MCF 10A (cell line): ENCODE measurements at places on chromosomes 16 and 17. TPM values are rescaled to one million over a fixed set of nuclear protein-coding genes. Genes with fewer than 3 reads are reported as not detected.

DNA sequence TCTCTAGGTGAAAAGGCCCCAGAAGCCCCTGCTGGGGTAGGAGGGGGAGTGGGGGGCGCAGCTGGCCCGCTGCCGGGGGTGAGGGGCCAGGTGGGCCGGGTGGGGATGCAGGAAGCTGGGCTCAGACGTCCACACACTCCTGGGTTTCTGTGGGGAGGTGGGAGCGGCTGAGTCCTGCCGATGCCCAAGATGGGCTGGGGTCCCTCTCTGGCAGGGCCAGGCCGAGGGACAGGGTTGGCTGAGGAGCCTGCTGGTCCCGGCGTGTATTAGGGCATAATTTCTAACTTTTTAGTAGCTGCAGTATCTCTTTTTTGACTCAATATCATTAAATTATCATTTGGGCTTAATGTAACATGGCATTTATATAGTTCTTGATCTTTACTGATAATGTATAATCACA lies 121.4 kb upstream of the CORO6 start:
- H3K4me1 ChIP-seq, result peaks cover 14% of the 10 kb centered on the region
- no peak overlapping the region for H3K4me3 ChIP-seq
- H3K27me3 ChIP-seq, result no peaks in the 10 kb centered on the region
- DNase-seq, result no peak

GRCh38 chr17:6261466-6261865 lies 173.5 kb downstream of the AIPL1 start:
- peaks cover 94% of the 10 kb centered on the region for H3K27me3 ChIP-seq
- no peaks in the 10 kb centered on the region for H3K4me1 ChIP-seq

- no peak for DNase-seq
- H3K36me3 ChIP-seq, result no peaks in the 10 kb centered on the region
- H3K27me3 ChIP-seq, result no peaks in the 10 kb centered on the region
- no peak overlapping the region for H3K4me3 ChIP-seq
Measured at GRCh38 chr17:81738801-81739393, 26.8 kb downstream of the SLC25A10 start.

WNK4 gene
- 2.3 and 5.4 TPM in 2 replicates for total RNA-seq

ANKRD40 gene
- total RNA-seq, result 42.2 and 46.4 TPM in 2 replicates

DNA sequence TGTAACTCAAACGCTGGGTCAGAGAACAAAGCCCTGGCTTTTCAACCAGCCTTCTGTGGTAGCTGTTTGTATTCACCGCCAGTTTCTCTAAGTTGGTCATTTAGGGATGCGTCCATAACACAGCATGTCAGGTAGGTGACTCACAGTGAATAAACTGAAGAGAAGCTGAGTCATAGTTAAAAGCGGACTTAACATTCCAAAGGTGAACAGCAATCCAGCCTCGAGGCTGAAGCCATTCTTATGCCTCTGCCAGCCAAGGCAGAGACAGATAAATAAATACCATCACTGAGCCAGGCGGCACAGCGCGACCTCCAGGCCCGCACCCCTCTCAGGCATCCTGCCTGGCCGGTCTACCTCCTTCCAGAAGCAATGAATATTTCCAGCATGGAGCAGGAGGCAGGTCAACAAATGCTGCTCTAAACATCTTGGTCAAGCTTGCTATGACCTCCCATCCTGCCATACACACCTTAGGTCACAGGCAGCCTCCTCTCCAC lies 12.4 kb upstream of the CACNG4 start:
- H3K27me3 ChIP-seq, result no peaks in the 10 kb centered on the region
- H3K4me1 ChIP-seq, result peaks cover 37% of the 10 kb centered on the region
- DNase-seq, result peak; percentile 95
- no peaks in the 10 kb centered on the region for H3K36me3 ChIP-seq

DNA sequence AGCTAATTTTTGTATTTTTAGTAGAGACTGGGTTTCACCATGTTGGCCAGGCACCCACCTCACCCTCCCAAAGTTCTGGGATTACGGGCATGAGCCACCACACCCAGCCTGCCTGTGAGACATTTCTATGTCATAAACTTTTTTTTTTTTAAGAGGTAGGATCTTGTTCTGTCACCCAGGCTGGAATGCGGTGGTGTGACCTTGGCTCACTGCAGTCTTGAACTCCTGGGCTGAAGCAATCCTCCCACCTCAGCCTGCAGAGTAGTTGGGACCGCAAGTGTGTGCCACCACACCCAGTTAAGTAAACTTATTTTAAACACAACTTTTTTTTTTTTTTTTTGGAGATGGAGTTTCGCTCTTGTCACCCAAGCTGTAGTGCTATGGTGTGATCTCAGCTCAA lies 47.2 kb downstream of the SCNN1G start:
- no peaks in the 10 kb centered on the region for H3K27me3 ChIP-seq
- peaks cover 15% of the 10 kb centered on the region for H3K4me1 ChIP-seq

DNA sequence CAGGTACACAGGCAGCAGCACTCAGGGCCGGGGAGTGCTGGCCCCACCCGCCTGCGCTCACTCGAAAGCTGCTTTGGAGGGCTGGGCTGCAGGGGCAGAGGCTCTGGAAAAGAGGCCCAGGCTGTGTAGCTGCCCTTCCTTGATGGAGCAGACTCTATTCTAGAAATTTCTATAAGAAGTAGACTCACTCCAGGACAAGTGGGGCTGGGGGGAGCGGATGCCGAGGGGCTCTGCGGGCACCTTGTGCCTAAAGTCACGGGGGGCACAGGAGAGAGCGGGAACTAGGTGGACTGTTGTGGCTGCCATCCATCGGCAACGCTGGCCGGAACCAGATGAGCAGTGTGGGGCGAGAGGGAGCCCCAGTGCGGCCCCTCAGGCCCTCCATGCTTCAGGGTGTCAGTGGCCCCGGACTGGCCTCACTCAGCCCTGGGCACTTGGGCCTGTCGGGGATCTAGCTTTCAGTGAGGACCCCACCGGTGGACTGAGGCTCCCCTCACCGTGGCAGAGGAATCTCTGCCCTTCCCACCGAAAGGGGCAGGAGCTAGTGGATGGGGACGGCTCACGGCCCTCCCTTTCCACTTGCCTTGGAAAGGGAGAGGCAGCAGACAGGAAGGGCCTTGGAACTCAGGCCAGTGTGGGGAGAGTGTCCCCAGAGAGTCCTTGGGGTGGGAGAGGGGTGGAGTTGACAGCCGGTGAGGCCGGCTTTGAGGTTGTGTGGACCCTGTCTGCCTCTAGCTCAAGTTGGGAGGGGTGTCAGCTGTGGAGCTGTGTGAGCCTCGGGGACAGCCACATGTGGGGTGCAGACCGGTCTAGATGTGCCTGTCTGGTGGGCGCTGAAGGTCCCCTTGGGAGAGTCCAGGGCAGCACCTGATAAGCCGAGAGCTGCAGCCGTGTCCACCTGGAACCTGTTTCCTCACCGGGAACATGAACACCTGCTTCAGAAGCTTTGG lies 16.6 kb downstream of the ENDOV start:
- H3K27ac ChIP-seq, result no peak overlapping the region
- no peaks in the 10 kb centered on the region for H3K27me3 ChIP-seq
- no peak overlapping the region for H3K4me3 ChIP-seq
- no peaks in the 10 kb centered on the region for H3K36me3 ChIP-seq
- DNase-seq, result no peak

- H3K4me1 ChIP-seq, result peaks cover 10% of the 10 kb centered on the region
- no peak overlapping the region for H3K4me3 ChIP-seq
- peak; percentile 36 for DNase-seq
- peak overlapping the region; percentile 59 for H3K27ac ChIP-seq
- peaks cover 30% of the 10 kb centered on the region for H3K36me3 ChIP-seq
Measured at GRCh38 chr16:1466968-1467521, 7.8 kb downstream of the CLCN7 start.

TBC1D28 gene
- not detected in 2 replicates for total RNA-seq

DNA sequence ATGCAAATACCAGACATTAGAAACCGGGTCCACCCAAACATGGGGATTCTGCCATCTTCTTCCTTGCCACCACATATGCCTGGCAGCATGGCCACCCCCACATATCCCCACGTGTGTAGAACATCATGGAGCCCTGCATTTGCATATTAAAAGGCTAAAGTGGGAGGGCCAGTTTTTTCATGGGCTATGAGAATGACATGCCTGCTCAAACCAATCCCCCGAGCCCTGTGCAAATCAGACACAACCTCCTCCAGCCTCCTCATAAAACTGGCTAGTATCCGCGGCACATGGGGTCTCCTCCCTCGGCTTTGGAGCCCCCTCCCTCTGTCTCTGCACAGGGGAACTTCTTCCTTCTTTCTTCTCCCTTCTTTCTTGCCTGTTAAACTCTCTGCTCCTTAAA lies 174.9 kb upstream of the WSCD1 start:
- DNase-seq, result no peak
- peaks cover 5% of the 10 kb centered on the region for H3K36me3 ChIP-seq
- H3K4me1 ChIP-seq, result no peaks in the 10 kb centered on the region

MT1E gene
- 518 and 934 TPM in 2 replicates for total RNA-seq

DNA sequence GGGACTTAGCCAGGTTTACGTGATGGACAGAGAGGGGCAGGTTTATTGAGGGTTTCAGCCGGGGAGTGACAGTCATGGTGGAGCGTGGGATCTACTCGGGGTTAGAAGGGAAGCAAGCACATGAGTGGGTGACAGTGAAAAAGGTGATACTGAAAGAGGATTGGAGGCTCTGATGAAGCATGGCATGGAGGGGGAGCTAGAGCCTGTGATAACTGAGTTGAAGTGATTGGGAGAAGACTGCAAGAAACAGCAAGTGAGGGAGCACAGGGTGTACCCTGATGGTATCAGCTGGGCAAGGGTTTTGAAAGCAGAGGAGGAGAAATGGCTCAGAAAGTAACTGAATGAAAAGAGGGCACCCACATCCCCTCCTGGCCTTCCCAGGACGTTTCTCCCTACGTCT lies 6.7 kb upstream of the KSR1 start:
- no peaks in the 10 kb centered on the region for H3K36me3 ChIP-seq
- no peak for DNase-seq
- no peak overlapping the region for H3K4me3 ChIP-seq
- no peak overlapping the region for H3K27ac ChIP-seq
- peaks cover 53% of the 10 kb centered on the region for H3K27me3 ChIP-seq
- H3K4me1 ChIP-seq, result peaks cover 18% of the 10 kb centered on the region

DNA sequence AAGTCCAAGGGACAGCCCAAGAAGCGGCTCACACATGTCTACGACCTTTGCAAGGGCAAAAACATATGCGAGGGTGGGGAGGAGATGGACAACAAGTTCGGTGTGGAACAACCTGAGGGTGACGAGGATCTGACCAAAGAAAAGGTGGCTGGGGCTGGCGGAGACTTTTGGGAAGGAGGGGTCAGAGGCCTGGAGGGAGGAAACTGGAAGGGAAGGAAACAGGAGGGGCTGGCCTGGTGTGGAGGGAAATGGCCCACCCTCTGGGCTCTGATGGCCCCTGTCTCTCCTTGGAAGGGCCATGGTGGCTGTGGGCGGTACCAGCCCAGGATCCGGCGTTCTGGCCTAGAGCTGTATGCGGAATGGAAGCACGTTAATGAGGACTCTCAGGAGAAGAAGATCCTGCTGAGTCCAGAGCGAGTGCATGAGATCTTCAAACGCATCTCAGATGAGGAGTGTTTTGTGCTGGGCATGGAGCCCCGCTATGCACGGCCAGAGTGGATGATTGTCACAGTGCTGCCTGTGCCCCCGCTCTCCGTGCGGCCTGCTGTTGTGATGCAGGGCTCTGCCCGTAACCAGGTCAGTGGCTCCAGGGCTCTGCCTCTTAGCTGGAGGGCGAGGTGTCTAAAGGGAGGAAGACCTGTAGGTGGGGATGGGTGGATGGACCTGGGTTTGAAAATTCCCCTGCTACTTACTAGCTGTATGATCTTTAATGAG lies 12.5 kb downstream of the POLR2A start:
- peaks cover 20% of the 10 kb centered on the region for H3K4me1 ChIP-seq
- peaks cover 84% of the 10 kb centered on the region for H3K36me3 ChIP-seq
- H3K27ac ChIP-seq, result no peak overlapping the region
- DNase-seq, result no peak

DNA sequence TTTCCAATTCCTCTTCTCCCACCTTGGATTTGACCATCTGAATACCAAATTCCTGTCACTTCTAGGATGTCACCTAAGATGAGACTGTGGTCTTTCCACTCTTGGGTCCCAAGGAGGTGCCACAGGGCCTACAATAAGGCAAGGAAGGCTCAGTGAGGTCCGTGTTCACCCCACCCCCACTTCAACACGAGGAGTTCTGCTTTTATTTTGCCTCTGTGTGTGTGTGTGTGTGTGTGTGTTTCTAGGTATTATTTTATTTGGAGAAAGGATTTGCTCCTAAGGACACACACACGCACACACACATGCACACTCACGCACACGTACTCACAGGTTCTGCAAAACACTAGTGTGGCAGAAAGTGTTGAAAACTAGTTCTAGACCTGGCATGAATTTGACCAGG lies 24.5 kb upstream of the PHOSPHO1 start:
- H3K4me1 ChIP-seq, result no peaks in the 10 kb centered on the region
- H3K27me3 ChIP-seq, result no peaks in the 10 kb centered on the region
- H3K4me3 ChIP-seq, result no peak overlapping the region
- DNase-seq, result no peak
- H3K27ac ChIP-seq, result no peak overlapping the region

- no peak for DNase-seq
- no peak overlapping the region for H3K4me3 ChIP-seq
- no peak overlapping the region for H3K27ac ChIP-seq
- no peaks in the 10 kb centered on the region for H3K4me1 ChIP-seq
- H3K27me3 ChIP-seq, result no peaks in the 10 kb centered on the region
Measured at GRCh38 chr16:19843371-19843770, 41.3 kb downstream of the GPRC5B start.

C16orf74 gene
- 62.6 and 68.5 TPM in 2 replicates for total RNA-seq

GRCh38 chr17:79811011-79811867 lies 14.4 kb upstream of the CBX8 start:
- peaks cover 37% of the 10 kb centered on the region for H3K27me3 ChIP-seq
- H3K36me3 ChIP-seq, result peaks cover 6% of the 10 kb centered on the region
- no peak overlapping the region for H3K27ac ChIP-seq
- peak; percentile 61 for DNase-seq
- peaks cover 12% of the 10 kb centered on the region for H3K4me1 ChIP-seq

GRCh38 chr16:85724126-85724879 lies 26.6 kb downstream of the C16orf74 start:
- H3K4me3 ChIP-seq, result no peak overlapping the region
- no peak for DNase-seq
- H3K36me3 ChIP-seq, result peaks cover 5% of the 10 kb centered on the region
- H3K4me1 ChIP-seq, result peaks cover 7% of the 10 kb centered on the region

DNA sequence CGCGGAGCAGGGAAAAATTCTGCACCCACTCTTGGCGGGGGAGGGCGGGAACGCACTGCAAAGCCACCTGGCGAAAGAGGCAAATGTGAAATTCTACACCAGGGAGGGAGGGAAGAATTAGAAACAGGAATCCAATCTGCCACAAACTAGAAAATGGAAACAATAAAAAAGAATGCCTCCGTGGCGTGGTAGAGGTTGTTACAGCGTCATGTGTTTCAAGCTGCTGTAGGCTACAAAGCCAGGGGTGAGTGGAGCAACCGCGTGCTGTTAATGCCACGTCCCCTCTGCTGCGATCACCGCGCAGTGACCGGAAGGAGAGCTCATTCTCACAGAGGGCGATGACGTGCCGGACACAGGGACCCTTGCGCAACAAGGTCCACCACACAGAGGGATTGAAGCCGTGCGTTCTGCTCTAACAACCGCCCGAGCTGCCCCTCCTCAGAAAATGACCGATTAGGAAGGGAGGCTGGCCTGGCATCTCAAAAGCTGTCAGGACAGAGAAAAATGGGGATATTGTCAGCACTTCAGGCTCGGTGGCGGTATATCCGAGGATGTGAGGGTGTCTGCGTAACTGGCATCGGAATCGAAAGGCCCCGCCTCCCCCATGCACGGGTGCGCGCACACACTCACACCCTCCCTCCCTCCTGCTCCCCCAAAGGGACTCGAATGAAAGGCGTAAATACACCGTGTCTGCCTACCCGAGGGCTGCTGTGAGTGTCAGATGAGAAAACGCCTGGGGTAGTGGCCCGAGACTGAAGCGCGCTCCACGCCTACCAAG lies 70.8 kb upstream of the TNRC6C start:
- DNase-seq, result peak; percentile 59
- H3K27ac ChIP-seq, result no peak overlapping the region

GRCh38 chr17:39174920-39175694 lies 9.1 kb upstream of the ARL5C start:
- no peak overlapping the region for H3K27ac ChIP-seq
- no peaks in the 10 kb centered on the region for H3K27me3 ChIP-seq

CBFA2T3 gene
- not detected in 2 replicates for total RNA-seq

CLEC3A gene
- not detected in 2 replicates for total RNA-seq
